ENCODE measurements at places on chromosomes 6 and 20.

DNA sequence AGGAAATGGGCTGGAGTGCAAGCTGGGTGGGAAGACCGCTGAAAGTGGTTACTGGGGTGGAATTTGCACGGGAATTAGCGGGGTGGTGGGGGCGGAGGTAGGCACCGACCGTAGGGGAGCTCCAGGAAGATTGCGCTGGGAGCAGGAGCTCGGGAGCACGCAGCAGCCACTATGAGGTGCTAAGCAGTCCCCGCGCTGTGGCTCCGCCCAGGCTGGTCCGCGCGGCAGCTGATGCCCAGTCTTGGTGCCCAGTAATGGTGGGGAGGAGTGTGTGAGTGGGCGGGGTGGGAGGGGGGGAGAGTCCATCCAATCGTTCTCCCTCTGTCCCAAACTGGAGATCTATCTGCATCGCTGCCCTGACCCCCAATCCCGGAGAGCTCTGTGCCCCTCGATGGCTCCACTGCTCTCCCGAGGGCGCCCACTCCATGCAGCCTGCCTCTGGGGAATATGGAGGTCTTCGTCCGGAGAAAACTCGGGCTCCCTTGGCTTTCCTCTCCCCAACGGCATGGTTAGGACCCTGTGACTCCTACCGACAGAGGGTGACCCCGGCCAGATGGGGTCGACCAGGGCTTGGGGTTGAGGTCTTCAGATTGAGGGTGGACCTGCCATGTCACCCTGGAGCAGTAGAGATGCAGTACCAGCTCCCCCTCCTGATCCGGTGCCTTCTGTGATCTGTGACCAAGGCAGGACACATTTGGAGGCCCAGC lies 5.3 kb downstream of the TP53TG5 start:
- no peak for DNase-seq

DNA sequence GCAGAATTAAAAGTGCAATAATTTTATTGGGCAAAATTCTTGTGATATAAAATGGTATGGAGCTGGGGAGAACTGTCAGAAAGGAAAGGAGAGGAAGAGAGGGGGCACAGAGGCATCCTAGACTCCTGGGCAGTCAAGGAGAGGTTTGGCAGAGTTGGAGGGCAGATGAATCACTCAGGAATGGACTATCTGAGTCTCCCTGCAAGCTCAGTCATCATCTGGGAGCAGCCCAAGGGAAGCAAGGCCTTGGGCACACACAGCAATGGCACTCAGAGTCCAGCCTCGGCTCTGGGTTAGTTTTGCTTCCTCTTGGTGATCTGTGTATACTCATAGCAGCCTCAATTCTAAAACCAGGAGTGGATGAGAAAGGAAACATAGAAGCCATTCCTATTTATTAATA lies 67.2 kb downstream of the SLC22A1 start:
- no peak for DNase-seq

DNA sequence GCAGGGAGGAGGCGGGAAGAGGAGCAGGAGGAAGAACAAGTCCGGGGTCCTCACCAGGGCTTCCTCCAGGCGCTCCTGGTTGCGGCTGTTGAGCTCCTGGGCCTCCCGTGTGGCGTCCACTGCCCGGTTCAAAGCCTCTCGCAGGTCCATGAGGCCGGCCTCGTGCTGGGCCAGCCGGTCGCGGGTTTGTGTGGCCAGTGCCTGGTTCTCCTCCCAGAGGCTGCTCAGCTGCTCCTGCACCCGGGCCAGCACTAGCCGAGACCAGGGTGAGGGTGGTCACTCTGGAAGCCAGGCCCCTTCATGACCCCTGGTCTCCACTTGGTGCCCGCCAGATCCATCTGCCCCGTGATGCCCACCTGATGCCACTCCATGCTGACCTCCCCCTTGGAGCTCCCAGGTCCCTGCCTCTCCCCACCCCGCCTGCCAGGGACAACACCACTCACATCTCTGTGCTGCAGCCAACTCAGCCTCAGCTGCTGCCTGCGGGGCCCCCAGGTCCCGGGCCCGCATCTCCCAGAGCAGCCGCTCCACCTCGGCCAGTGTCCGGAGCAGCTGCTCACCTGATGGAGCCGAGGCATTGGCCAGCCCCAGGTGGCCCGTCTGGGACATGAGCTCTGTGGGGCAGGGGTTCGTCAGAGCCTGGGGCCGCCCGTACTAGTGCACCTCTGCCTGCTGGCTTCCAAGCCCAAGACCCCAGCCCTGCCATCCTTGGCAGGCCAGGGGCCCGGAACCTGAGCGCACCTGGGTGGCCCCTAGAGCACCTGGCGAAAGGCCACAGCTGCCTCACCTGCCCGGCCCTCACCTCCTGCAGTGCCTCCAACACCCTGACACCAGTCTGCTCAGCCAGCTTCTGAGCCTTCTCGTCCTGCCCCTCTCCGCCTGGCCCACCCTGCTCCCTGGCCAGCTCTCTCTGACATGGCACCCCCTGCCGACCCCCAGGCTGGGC lies 15.9 kb downstream of the ADRM1 start:
- no peak for DNase-seq

GRCh38 chr6:7106215-7106751 lies 1.5 kb upstream of the RREB1 start:
- no peak for DNase-seq

GRCh38 chr6:45092135-45092534 lies 236.0 kb upstream of the RUNX2 start:
- no peak for DNase-seq

DNA sequence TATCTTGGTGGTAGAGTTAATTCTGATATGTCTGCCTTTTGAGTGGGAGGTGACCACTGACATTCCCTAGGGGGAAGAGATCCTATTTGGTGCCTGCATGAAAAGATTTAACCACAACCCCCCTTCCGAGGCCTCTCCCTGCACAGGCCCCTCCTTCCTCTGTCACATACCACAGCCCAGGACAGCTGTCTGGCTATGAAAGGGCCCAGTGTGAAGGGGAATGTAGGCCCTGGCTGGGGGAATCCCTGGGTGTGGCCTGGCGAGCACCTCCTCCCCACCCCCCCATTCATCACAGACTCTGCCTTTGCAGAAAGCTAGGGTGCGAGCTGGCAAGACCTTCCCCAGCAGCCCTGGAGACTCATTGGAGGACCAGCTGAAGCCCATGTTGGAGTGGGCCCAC lies 27.4 kb upstream of the MAPRE1 start:
- peak; percentile 32 for DNase-seq

- DNase-seq = no peak
Observed at GRCh38 chr6:151276112-151276740, 36.5 kb downstream of the AKAP12 start.

DNA sequence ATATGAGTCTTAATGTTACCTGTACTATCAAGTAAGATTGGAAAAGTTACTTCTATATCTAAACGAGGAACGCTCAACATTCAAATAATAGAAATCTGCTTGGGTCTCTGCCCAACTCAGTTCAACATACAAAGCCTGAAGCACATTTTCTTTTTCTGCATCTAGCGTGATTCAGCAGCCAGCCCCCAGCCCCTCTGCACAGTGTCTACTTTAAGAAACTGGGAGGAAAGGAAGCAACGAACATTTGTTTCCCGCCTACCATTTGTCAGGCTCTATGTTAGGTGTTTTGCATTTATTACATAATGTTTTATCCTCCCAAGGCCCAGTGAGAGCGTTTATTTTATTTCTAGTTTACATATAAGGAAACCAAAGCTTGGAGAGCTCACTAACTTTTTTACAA lies 17.3 kb downstream of the PHACTR1 start:
- no peak for DNase-seq

GRCh38 chr6:26420688-26421171 lies 18.7 kb downstream of the BTN3A1 start:
- no peak for DNase-seq

DNA sequence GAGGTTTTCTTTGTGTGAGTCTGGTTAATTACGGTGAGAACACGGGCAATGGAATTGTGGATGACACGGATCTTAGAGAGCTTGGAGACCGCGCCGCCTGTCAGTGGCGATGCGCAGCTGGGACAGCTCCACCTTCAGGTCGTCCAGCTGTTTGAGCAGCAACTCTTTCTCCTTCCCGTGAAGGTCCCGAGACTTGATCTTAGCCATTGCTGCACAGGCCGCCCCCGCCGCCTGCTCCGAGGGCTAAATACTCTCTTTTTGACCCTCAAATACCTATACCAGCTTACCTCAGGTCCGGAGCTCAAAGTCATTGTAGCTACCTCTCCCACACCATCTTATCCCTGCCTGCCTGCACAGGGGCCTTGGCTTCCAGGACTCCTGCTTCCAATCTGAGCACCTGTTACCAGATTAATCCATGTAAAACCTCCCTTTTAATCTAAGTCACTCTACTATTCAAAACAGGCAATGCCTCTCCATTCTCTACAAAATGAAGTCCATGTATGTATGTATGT lies 100.2 kb downstream of the PREP start:
- no peak for DNase-seq

GRCh38 chr6:80163754-80164187 lies 57.3 kb downstream of the BCKDHB start:
- DNase-seq = peak; percentile 3

DNA sequence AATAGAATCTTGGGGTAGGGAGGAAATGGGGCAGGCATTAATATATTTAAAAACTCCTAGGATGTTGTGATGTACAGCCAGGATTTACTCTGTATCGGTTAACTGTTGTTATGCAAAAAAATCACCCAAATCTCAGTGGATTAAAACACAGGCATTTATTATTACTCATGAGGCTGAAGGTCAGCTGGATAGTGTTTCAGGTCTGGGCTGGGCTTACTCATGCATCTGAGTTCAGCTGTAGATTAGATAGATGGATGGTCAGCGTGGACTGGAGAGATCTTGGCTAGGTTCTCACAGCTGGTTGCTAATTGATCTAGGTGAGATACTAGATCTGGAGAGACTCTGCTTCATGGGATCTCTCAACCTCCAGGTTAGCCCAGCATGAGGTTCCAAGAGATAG lies 131.4 kb downstream of the BTBD3 start:
- DNase-seq = no peak

- DNase-seq = no peak
Observed at GRCh38 chr6:35209081-35209480, 4.7 kb upstream of the SCUBE3 start.

- no peak for DNase-seq
Observed at GRCh38 chr6:156557251-156557910, 219.8 kb upstream of the ARID1B start.

DNA sequence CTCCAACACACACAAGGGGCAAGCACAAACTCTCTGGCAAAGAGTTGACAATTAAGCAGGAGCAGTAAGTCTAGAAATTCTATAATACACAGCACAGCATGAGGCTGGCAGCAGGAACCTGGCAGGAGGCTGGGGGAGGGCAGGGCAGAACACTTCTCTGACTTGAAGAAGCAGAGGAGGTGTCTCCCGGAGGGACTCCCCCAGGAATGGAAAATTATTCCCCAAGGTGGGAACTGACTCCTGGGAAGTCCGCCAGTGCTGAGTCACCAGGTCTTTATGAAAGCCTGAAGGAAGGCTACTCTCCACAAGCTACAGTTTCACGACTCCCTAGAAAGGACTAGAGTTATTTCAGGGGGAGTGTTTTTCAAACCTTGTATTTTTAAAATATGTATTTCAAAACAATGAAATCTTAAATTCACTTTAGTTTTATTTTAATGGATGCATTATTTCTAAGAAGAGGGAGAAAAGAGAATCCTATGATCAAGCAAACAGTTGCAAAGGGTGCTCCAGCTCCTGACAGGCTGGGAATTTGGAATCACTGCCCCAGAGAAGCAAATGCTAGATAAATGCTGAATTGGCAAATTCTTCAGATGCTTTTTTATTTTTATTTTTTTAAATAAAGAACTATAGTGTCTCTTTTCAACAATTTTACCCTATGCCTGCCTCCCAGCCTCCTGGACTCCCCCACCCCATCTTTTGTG lies 192.8 kb downstream of the LY86 start:
- no peak for DNase-seq

DNA sequence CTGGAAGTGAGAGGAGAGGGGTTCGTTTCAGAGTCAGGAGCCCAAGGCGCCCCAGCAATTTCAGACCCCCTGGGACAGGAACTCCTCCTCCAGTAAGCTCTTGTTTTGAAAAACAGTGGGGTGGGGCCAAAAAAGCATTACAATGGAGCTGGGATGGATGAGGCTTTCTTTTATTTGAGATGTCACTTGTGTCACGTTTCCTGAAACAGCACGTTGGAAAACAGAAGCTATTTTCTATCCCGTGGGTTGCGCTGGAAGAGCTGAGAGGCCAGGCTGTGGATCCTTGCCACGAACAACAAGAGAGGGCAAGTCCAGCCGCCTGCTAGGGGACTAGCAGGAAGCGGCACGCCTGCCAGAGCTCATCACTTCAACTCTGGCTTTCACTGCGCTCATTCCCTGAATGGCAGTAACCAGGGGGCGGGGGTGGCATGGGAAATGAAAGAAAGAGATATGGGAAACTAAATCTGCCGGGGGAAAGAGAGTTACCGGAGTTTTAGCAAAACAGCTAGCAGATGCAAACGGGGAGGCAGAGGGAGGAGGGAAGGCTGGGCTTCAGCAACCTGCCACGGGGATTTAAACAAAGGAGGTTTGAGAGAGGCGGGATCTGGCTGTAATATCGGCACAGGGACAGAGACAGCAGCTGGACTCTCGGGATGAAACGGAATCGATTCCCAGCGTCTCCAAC lies 34.6 kb downstream of the GCNT2 start:
- DNase-seq = no peak

DNA sequence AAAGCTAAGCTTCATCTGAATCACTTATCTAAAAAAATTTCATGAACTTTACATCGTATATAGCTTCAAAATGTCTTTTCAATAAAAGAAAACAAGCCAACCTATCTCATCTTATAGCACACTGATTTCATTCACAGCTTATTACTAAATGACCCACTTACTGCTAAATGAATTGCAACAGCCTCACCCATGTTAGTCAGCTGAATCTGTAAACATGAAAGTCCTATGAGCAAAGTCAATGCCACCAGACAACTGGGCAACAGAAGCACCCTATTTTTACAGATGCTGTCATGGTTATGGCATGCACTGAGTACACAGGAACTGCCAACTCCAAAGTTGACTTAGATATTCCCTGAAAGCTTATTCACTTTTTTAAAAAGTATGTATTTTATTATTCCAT lies 41.2 kb upstream of the DST start:
- no peak for DNase-seq

DNA sequence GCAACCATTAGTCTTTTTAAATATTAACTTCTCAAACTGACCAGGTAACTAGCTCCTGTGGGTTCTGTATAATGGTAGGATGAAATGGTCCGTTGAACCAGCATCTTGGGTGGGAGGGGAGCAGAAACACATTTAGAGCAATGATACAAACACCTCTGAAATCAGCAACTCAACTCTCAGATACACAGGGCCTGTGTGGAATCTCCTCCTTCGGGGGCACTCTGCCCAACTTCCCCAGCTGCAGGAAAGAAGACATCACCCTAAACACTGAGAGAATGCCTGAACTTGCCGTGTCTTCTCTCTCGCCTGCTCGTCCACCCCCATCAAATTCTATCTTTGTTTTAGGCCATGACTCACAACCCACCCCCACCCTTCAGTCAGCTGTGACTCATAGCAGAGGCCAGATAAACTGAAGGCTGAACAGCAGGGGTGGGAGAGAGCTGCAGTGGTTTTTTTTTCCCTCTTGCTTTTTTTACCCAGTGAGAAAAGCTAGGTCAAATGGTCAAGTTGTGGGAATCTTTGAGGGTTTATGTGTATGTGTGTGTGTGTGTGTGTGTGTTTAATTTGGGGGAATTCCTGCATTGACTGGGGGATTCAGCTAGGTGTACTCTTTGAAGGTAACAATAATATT lies 593.4 kb upstream of the JAG1 start:
- no peak for DNase-seq

GRCh38 chr6:128131036-128131435 lies 230.2 kb upstream of the THEMIS start:
- no peak for DNase-seq
